ENCODE measurements at places on chromosomes 2 and 18. TPM values are rescaled to one million over a fixed set of nuclear protein-coding genes. Genes with fewer than 3 reads are reported as not detected.

Gene NYAP2
- 0.25 TPM for total RNA-seq

GRCh38 chr2:25368660-25369059, 26.9 kb upstream of the DNMT3A start:
- H3K36me3 ChIP-seq = no peaks in the 10 kb centered on the region
- no peaks in the 10 kb centered on the region for H3K4me1 ChIP-seq
- H3K4me3 ChIP-seq = no peak overlapping the region
- no peaks in the 10 kb centered on the region for H3K27me3 ChIP-seq
- no peak for DNase-seq

DNA sequence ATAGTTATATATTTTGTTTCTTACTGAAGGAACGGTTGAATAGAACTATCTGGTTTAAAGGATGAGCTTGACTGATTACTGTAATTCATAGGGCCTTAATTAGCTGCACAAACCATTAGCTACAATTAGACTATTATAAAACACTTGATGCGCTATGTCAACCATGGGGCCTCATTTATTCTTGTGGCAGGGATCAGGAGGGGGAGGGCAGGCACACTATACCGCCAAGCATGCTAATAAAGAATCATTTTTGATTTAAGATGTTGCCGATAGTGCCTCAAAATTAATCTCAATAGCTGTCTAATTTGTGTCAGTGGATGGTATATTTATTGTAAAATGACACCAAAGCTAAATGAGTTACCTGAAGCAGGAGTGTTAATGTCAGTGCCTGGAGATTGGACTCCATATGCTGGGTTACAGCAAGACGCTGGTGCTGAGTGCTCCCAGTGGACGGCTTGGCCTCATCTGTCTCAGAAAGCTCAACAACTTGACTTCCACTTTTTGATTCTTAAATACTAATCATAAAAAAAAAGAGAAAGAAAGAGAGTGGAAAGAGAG, 1007.0 kb upstream of the CELF4 start:
- H3K27me3 ChIP-seq = no peaks in the 10 kb centered on the region
- H3K4me3 ChIP-seq = no peak overlapping the region
- no peak for DNase-seq
- H3K4me1 ChIP-seq = no peaks in the 10 kb centered on the region
- H3K36me3 ChIP-seq = no peaks in the 10 kb centered on the region

DNA sequence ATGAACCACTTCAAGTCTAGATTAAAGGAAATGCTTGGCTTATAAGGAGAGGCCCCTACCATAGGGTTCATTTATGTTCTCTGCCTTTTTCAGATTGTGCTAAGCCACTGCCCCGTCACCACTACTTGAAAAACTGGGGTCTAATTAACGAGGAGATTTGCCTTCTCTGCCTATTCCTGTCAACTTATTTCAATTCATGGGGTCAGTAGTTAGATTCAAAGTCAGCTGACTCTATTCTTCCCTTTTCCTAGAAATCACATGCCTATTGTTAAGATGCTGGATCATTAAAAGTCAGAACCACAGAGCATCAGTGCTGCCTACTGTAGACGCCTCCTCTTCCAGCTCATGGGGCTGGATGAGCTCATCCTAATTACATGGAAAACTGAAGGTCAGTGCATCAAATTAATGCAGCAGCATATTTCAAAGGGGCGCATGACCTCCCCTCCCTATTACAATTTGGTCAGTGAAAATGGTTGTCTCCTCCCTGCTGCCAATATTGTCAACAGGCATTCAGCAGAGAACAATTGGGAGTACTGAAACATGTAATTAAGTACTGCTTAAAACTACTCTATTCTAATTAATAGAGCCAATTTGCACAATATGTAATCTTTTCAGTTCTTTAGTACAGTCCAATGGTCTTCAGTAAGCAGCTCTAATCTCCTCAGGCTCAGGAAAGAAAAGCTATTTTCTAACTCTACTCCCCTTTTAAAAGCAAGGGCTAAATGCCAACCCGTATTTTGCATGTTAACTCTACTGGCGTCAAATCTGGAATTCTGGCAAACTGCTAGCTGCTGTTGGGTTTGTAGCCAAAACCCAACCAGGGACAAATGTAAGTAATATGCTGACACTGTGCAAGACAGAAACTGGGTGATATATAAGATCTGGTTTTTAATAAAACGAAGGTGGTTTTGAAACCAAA, 117.4 kb upstream of the ITGB6 start:
- H3K4me1 ChIP-seq = peaks cover 59% of the 10 kb centered on the region
- peak overlapping the region; percentile 56 for H3K27ac ChIP-seq
- no peaks in the 10 kb centered on the region for H3K27me3 ChIP-seq
- H3K4me3 ChIP-seq = no peak overlapping the region
- no peak for DNase-seq

DNA sequence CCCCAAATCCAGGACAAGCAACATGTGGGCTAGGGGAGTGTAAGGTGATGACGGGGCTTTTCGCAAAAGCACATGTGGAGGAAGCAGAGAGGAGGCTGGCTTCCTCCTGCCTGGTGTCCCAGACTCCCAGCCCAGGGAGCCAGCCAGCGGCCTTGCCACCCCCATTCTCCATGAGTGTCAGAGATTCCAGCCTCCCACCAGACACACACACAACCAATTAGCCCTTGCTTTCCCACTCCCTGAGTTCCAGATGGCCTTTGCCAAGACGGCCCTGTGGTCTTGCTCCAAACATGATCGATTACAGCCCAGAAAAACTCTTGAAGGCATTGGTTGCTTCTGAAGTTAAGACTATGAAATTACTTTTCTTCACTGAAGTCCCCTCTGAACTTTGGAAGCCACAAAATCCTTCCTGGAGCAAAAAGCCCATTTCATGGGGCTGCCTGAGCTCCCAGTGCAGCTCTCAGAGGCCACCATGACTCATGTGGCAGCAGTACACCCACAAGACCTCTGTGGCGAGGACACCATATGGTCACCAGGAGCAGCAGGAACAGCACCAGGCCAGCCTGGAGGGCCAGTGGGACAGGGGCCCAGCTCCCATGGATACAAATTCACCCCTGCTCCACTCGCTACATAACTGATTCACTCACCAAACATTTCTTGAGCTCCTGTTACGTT, 69.1 kb upstream of the PID1 start:
- DNase-seq = no peak
- peaks cover 23% of the 10 kb centered on the region for H3K4me1 ChIP-seq
- H3K27ac ChIP-seq = peak overlapping the region; percentile 1
- H3K36me3 ChIP-seq = no peaks in the 10 kb centered on the region

GRCh38 chr2:23250371-23250770, 134.6 kb upstream of the KLHL29 start:
- H3K27me3 ChIP-seq = no peaks in the 10 kb centered on the region
- no peaks in the 10 kb centered on the region for H3K4me1 ChIP-seq
- H3K27ac ChIP-seq = no peak overlapping the region
- no peaks in the 10 kb centered on the region for H3K36me3 ChIP-seq
- no peak for DNase-seq

DNA sequence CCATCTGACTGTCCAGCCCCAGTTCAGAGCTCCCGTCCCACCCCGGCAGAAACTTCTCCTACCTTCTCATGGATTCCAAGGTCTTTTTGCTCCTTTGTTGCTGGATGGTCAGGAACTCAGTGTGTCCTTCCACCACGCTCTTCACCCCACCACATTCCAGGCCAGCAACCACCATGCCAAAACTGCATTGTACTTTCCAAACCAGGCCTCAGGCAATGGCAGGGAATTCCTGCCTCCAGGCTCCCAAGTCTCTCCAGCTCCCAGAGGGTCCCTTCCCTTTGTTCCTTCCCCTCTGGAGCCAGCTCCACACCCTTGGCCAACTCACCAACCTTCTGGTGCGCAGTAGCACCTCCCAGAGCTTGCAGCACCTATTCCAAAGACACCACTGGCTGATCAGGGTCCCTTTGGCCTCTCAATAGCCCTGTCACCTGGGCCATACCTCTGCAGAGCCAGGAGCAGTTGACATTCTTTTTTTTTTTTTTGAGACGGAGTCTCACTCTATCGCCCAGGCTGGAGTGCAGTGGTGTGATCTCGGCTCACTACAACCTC, 8.1 kb downstream of the CHMP1B start:
- DNase-seq = no peak
- H3K4me1 ChIP-seq = peaks cover 4% of the 10 kb centered on the region
- no peak overlapping the region for H3K4me3 ChIP-seq

DNA sequence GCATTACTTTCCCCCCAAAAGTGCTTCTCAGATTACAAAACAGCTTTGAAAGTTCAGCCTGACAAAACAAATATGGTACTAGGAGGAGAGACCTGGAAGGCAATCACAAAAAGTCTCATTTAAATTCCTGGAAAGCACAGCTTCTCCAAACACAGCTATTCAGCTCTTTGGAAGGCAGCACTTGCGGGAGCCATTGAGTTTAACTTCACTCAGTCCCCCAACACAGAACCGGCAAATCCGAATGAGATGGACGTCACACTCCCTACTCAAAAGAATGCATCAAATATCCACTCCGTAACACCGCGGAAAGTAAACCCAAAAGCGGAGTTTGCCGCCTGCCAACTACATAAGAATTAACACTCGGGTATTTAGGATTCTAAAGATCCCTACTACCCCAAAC, 638 bp downstream of the ST6GAL2 start:
- peaks cover 10% of the 10 kb centered on the region for H3K4me1 ChIP-seq
- no peak overlapping the region for H3K27ac ChIP-seq
- H3K27me3 ChIP-seq = no peaks in the 10 kb centered on the region
- peak overlapping the region; percentile 50 for H3K4me3 ChIP-seq
- no peaks in the 10 kb centered on the region for H3K36me3 ChIP-seq

DNA sequence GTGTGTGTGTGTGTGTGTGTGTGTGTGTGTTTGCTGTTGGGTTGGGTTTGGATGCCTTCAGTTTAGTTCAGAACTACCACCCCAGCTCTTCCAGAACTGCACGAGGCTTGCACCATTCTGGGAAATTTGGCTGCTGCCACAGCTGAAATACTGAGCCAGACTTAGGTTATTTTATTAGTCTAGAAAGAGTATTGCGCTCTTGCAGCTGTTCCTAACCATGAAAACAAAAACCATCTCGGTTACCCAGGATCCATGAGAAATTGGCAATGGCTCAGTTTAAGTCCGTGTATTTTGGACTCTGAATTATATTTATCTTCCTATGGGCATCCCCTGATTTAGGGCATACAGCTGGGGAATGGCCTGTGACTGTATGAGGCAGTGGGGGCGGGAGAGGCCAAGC, 83.2 kb downstream of the TANC1 start:
- peak overlapping the region; percentile 22 for H3K27ac ChIP-seq
- no peaks in the 10 kb centered on the region for H3K27me3 ChIP-seq
- no peaks in the 10 kb centered on the region for H3K36me3 ChIP-seq
- no peak overlapping the region for H3K4me3 ChIP-seq

Gene SCRN3
- total RNA-seq = 15.7 TPM

DNA sequence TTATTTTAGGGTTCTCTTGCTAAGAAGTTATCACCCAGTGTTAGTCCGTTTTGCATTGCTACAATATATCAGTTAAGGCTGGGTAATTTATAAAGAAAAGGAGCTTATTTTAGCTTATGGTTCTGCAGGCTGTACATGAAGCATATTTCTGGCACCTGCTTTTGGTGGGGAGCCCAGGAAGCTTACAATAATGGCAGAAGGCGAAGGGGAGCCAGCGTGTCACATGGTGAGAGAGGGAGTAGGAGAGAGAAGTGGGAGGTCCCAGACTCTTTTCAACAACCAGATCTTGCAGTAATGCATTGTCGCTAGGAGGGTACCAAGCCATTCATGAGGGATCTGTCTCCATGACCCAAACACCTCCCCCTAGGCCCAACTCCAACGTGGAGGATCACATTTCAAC, 688.8 kb upstream of the PIK3C3 start:
- no peak overlapping the region for H3K4me3 ChIP-seq
- H3K27ac ChIP-seq = no peak overlapping the region
- no peaks in the 10 kb centered on the region for H3K27me3 ChIP-seq
- H3K4me1 ChIP-seq = no peaks in the 10 kb centered on the region
- DNase-seq = no peak
- H3K36me3 ChIP-seq = no peaks in the 10 kb centered on the region

Gene FOXD4L1
- not detected for total RNA-seq

GRCh38 chr2:75071766-75072165, 113.3 kb downstream of the POLE4 start:
- H3K27me3 ChIP-seq = no peaks in the 10 kb centered on the region
- H3K27ac ChIP-seq = no peak overlapping the region
- H3K36me3 ChIP-seq = no peaks in the 10 kb centered on the region
- H3K4me3 ChIP-seq = no peak overlapping the region

DNA sequence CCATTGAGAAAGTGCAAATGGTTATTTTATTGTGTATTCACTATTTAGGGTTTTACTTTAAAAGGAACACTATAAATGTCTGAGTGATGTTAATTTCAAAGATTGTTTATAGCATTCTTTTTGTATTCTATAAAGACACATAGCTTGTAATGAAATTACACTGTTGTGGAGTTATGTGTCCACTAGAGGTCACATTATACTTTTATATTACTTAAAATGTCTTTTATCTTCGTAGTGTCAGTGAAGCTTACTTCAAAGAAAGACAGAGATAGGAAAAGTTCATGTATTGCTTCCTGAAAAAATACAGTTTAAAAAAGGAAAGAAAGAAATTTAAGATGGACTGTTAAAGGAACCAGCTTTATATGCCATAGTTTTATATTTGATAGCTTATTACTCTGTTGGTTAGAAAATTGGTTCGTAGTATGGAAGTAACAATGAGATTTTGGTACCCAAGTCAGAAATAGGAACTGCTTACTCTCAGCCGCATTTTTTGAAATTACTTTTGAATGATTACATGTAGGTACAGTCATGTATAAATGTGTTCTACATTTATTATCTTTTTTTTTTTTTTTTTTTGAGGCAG, 20.5 kb downstream of the APLF start:
- H3K27ac ChIP-seq = no peak overlapping the region
- H3K4me1 ChIP-seq = no peaks in the 10 kb centered on the region
- H3K27me3 ChIP-seq = no peaks in the 10 kb centered on the region
- no peak for DNase-seq
- no peak overlapping the region for H3K4me3 ChIP-seq

- H3K36me3 ChIP-seq = no peaks in the 10 kb centered on the region
- H3K27me3 ChIP-seq = no peaks in the 10 kb centered on the region
- no peak overlapping the region for H3K27ac ChIP-seq
- DNase-seq = no peak
Measured at GRCh38 chr18:67875944-67876343, 359.4 kb upstream of the DSEL start.

Gene ESPNL
- 0.74 TPM for total RNA-seq

GRCh38 chr2:230872151-230872967, 7.6 kb downstream of the ITM2C start:
- peaks cover 10% of the 10 kb centered on the region for H3K36me3 ChIP-seq
- no peak overlapping the region for H3K4me3 ChIP-seq
- DNase-seq = no peak
- H3K27ac ChIP-seq = no peak overlapping the region
- H3K4me1 ChIP-seq = peaks cover 42% of the 10 kb centered on the region

Gene TBR1
- total RNA-seq = not detected

GRCh38 chr18:76346490-76347130, 148.4 kb downstream of the ZNF516 start:
- H3K36me3 ChIP-seq = no peaks in the 10 kb centered on the region
- H3K4me3 ChIP-seq = no peak overlapping the region
- no peak overlapping the region for H3K27ac ChIP-seq
- no peaks in the 10 kb centered on the region for H3K27me3 ChIP-seq

Gene CDH19
- total RNA-seq = 18.2 TPM

GRCh38 chr2:18096836-18097405, 218.5 kb downstream of the KCNS3 start:
- no peak overlapping the region for H3K4me3 ChIP-seq
- H3K4me1 ChIP-seq = no peaks in the 10 kb centered on the region
- H3K27me3 ChIP-seq = no peaks in the 10 kb centered on the region
- DNase-seq = no peak
- H3K36me3 ChIP-seq = no peaks in the 10 kb centered on the region

GRCh38 chr2:115939902-115940301, 1497.5 kb downstream of the DPP10 start:
- no peak overlapping the region for H3K27ac ChIP-seq
- H3K4me3 ChIP-seq = no peak overlapping the region
- DNase-seq = no peak

- H3K4me3 ChIP-seq = no peak overlapping the region
- no peaks in the 10 kb centered on the region for H3K27me3 ChIP-seq
- H3K36me3 ChIP-seq = no peaks in the 10 kb centered on the region
Measured at GRCh38 chr2:65199891-65200290, 27.7 kb upstream of the ACTR2 start.

Gene TTR
- not detected for total RNA-seq
